Right kidney (tissue), 9 donors: ENCODE measurements at places on chromosomes 16 and 17.

DNA sequence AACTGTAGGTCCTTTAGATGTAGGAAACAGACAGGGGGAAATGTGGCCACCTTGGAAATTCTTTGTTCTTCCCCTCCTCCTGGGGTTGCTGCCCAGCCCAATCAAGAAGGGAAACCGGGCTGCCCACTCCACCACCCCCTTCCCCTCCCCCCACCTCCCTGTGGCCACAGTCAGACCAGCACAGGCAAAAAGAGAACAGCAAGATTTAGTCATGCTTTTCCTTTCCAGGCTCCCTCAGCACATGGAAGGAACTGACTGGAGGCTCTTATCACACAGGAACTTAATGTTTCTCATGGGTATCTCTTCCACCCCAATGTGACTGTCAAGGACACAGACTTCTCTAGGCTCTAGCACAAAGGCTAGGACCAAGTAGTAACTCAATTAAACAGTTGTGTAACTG, 3.0 kb upstream of the CCL1 start:
- DNase-seq = no peak

- no peak for DNase-seq
Observed at GRCh38 chr16:10490141-10490540, 90.3 kb downstream of the EMP2 start.

- no peak for DNase-seq
Observed at GRCh38 chr17:80947200-80947940, 44.3 kb upstream of the CHMP6 start.

DNA sequence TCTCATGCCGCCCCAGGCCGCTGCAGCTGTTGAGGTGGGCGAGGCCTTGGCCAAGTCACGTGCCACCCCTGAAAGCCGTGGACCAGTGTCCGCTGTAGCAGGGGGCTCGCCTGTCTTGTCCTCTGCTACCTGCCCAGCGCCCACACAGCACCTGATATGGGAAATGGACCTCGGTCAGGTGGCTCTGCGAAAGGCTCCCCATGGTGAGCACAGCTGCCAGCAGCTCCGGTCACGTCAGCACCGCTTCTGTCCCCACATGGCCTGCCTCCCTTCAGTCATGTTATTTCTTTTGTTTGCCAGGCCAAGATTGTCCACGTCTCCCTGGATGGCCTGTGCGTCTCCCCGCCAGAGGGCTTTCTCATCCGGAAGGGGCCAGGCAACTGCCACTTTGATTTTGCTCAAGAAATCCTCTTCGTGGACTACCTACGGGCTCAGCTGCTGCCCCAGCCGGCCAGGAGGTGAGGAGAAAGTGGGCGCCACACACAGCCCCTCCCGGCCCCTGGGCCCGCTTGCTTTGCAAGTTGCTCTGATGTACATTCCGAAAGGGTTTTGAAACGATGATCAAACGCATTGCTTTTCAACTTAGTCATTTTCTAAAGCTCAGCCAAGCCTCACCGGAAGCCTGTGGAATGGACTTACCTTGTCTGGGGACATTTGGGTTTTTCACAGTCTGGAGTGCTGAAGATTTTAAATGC, 219.8 kb downstream of the KATNIP start:
- no peak for DNase-seq

DNA sequence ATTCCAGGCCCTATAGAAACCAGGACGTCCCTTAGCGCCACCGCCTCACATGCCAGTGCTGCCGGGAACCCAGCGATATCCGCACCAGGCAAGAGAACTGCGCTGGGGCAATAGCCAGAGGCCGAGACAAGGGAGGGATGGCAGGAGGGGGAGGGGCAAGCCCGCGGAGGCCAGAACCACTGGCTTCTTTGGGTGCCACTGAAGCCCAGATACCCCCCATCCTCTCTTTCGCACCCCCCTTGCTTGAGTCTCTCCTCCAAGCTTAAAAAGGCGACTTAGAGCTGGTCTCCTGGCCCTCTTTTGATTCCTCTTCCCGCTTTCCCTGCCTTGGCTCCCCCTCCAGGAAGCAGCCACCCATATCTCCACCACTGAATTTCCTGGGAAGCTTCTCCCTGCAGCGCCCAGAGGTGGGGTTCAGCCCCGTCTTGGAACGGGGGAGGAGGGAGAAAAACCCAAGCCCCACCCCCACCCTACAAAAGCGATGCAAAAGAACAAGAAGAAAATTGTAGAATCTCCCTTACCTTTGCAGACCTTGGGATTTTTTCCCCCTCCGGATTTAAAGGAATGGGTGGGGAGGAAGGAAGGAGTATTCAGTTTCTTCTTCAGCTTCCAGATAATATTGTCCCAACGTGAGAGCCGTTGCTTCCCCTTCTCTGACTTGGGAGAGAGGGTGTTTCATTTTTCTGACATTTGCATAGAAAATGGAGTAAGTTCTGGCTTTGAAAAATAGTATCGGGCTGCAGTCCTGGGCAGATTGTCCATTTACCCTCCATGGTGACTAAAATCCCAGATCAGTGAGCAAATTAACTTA, 622 bp downstream of the HOXB6 start:
- no peak for DNase-seq

DNA sequence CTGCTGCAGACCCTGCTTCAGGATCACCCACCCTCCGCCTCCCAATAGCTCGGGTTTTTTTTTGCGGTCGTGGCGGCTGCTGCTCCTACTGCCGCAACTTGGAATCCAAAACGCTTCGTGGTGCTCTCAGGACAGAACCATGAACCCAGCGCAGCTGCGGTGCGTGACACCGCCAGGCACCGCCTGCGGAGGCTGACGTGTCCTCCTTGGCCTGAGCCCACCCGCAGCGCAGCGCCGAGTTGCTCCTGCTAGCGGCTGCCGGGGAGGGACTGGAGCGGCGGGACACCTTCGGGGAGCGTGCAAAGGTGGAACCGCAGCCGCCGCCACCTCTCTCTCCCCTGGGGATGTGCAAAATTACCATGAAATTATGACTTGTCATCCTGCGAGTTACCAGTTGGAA, 1893.0 kb downstream of the TP53TG3F start:
- no peak for DNase-seq

- DNase-seq = peak; percentile 40
Observed at GRCh38 chr17:73349138-73349537, 37.3 kb upstream of the CDC42EP4 start.
